ENCODE measurements at places on chromosomes 7 and 10.
A peak's percentile ranks its signal among the peaks of the same experiment; 100 is the strongest.

DNA sequence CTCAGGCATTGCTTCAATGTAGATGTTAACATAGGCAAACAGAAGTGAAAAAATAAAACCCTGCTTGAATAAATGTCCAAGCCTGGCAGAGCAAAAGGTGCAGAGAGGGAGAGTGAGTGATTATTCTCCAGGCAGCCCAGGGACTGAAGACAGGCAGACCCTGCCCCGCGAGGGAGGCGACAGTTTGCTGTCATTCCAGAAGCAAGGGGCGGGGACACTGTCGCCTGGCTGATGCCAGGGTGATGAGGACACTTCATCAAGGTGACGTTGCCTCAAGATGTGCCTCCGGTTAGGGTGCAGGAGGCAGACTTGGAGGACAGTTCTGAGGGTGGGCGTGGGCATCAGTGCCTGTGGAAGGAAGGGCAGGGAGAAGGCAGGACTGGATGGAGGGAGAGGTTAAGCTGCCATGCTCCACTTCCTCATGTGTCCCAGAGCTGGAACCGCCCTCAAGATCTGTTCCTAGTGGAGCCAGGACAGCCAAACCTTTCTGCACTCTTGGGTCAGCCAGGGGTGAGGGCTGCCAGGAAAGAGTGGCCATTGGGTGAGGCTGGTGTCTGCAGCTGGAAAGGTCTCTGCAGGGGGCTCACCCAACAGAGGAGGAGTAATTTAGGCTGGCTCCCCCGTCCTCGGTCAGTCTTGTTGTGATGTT, 560.5 kb upstream of the MKI67 start:
- DNase-seq = no peak

DNA sequence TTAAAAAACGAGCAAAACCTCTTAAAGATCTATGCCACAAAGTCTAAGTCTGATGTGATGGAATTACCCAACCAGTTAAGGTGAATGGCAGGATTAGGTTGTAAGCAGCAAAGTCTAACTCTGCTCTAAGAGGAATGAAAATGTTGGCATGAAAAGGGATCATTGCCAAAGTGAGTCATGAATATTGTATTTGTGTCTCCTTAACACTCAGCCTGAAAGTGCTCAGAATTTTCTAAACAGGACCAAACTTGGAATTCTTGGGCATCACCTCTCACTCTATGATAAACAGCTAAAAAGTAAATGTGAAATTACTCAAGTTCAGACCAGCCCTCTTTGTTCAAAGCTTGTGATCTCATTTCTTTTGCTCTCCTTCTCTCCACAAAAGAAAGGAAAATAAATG, 27.0 kb downstream of the PPP1R3A start:
- peak; percentile 49 for DNase-seq

DNA sequence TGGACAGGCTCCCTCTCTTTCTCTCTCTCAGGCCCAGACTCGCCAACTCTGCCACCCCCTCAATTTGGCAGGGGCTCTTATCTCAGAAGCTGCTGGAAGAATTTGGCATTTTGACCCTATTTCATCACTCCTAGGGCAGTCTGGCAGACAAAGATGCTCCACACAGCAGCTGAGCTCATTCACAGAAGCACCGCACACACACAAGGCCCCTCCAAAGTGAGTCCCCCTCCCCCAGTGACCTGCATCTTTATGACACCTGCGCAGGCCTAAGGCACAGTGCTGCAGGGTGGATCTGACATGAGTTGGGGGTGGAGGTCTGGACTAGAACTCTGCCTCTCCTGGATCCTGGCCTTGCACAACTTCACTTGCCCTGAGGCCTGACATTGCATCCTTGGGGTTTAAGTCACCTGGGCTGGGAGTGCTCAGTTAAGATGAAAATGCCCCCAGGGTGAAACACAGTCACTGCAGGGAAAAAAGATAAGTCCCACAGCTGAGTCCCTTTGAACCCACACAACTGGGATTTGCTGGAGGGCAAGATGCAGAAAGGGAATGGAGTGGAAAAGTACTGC, 41.1 kb upstream of the DUSP5 start:
- peak; percentile 64 for DNase-seq

- DNase-seq = peak; percentile 47
Measured at GRCh38 chr7:26199301-26200037, 1.1 kb downstream of the HNRNPA2B1 start.

- no peak for DNase-seq
Measured at GRCh38 chr10:110423650-110424049, 74.1 kb upstream of the DUSP5 start.

DNA sequence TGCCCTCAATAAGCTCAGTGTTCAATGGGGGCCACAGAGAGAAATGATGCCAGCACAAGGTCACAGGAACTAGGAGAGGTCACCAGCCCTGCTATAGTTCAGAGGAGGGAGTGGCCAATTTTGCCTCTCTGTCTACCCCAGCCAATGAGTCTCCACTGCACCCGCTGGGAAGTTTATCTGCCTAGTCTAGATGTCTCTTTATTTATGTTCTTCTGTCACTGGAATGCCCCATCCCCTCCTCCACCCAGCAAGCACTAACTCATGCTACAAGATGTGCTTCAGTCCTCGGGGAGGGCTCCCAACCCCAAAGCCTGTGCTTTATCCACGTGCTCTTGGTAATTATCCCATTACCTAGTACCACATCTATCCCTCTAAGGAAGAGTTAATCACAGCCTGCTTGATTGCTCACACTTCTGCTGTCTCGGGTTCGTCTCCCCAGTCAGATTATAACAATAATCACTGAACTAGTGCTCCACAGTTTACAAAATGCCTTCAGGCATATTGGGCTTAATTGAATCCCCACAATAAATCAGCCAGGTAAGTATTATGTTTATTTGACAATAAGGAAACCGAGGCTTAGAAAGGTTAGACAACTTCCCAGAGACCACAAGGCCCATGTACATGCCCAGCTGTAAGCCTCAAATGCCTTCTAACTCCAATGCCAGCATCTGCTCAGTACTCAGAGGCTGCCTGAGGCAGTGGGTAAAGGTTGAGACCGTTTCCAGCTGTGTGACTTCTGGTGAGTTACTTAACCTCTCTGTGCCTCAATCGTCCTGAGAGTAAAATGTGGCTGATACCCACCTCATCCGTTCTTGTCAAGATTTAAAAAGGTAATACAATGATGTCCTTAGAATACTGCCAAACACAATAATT, 3.9 kb downstream of the HIP1 start:
- peak; percentile 95 for DNase-seq

GRCh38 chr10:88226071-88226659, 357.0 kb downstream of the RNLS start:
- DNase-seq = no peak

GRCh38 chr10:13485623-13486022, 43.2 kb downstream of the BEND7 start:
- DNase-seq = peak; percentile 11

DNA sequence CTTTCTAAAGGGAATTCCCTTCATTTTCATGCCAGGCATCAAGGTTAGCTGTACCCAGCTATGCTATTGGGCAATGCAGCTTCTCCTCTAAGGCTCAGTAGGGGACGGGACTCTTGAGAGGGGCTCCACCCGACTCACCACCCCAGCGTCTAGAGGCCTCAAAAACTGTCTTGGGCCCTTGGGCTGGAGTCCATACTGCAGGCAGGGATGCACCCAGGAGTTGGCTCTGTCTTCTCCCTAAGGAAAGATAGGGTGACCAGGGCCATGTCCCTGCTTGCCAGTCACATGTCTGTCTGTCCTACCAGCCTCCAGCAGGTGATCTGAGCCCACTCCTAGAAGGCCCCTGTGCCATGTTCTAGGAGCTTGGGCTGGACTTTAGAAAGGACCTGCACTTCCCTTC, 1.2 kb downstream of the OPN4 start:
- DNase-seq = no peak

GRCh38 chr7:35334506-35334905, 80.6 kb upstream of the TBX20 start:
- DNase-seq = peak; percentile 31

DNA sequence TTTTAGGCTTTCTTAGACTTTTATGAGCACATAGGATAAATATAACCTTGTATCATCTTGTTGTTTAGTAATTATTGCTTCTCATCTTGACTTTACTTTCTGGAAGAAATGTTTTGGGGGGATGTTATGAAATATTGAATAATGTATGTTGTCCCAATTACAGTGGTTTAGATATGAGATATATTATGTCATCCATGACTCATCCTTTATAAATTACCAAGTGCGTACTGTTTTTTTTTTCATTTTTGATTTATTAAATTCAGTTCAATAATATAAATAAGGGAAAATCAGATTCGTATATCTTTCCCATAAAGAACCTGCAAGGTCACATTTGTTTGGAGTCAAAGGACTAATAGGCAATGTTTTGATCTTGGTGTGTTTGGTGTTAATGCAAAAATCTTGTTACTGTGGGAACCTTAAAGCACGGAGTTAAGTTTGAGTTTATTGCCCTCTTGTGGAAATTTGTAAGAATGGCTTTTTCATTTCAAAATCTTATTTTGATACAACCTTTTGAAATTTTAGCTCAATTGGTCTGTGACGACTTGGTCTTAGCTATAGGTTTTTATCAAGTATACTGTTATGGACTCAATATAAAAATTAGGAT, 108.6 kb downstream of the SRI start:
- peak; percentile 49 for DNase-seq

GRCh38 chr7:137295739-137296324, 47.7 kb downstream of the PTN start:
- no peak for DNase-seq

DNA sequence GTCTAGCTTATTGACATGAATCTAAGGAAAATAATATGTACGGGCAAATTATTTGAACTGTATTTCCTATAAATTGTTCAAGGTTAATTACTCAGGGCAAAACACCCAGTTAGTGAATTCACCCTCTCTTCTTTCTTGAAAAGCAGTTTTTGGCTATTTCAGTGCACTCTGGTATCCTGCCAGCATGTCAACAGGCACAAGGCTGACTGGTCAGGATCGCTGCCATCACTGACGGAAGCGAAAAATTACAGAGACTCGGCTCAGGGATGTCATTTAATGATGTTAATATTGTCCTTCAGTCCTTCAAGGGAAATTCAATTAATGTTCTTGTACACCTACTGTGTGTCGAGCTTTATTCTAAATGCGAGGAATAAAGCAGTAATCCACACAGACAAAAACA, 28.3 kb upstream of the OLAH start:
- DNase-seq = no peak

DNA sequence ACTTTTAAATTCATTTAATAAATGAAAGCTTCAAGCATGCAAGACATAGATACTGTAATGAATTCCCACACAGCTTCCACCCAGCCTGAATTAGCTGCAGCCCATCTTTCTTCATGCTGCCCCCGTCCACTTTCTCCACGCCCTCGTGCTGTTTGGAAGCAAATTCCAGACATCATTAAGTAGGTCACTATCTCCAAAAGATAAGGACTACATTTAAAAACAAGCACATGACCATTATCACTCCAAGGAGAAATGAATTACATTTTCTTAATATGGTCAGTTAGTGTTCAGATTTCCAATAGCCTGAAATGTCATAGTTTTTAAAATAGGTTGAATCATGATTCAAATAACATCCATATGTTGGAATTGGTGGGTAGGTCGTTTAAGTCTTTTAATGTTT, 24.3 kb downstream of the LMTK2 start:
- peak; percentile 11 for DNase-seq

GRCh38 chr10:45466784-45467183, 92.8 kb downstream of the ALOX5 start:
- DNase-seq = no peak

- DNase-seq = no peak
Measured at GRCh38 chr7:139992353-139993044, 70.3 kb downstream of the PARP12 start.

DNA sequence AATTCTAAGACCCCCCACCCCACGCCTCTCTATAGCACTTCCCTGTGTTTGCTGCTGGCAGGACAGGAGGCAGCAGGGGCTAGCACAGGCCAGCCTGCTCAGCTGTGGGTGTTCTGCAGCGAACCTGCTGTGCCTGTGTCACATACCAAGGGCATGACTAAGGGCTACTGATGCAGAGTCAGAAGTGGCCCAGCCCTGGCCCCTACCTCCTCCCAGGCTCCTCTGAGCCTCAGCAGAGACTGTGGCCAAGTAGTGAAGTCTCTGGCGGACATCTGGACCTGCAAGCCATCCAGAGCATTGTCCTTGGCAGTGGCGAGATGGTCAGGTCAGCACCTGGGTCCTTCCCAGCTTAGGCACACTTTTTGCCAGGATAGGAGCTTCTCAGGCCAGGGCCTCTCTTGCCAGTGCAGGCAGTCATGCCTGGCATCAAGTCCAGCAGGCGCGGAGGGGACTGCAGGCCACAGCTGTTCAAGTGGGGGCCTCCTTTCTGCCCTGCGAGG, 116.3 kb upstream of the RET start:
- peak; percentile 9 for DNase-seq

GRCh38 chr10:34008656-34009055, 674.2 kb upstream of the NRP1 start:
- no peak for DNase-seq

DNA sequence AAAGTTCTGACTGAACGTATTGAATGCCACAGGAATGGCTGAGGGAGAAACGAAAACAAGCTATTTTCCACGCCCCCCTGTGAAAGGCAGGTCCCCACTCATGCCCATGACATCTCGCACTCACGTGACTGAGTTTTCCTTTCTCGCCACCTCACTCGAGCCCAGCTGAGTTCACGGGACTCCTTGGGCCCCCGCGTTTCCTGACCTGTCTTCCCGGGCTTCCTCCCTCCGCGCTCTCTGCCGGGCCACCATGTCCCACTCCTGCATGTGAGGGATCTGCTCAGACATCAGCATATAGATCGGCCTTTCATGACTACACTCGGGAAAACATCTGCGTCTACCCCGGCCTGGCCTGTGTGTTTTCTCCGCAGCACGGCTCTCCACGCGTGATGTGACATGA, 226.0 kb upstream of the ADARB2 start:
- DNase-seq = no peak

GRCh38 chr10:133173860-133174640, 14.0 kb downstream of the KNDC1 start:
- no peak for DNase-seq

DNA sequence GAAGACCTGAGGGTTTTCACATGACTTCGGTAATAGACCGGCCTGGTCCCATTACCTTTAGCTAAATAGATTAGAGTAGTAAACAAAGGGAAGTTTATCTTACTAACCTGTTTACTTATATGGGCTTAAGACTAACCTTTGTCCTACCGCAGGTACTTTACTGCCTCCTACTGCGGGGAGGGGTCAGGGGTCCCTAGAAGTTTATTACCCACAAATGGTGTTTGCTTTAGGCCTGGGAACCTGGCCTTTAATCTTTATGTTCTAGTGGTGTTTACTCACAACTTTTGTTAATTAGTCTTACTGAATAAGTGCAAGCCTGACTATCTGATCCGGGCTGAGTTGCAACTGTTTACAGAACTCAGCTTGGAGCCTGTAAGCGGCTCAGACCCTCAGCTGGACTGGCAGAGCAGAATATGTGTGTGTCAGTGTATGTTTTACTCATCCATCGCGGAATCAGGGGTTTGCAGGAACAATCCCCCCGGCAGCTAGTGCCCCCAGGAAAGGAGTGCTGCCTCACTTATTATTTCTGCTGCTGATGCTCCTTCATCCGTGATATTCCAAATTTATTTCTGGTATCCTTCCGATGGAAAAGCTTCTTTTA, 578.9 kb upstream of the SEMA3D start:
- DNase-seq = no peak

DNA sequence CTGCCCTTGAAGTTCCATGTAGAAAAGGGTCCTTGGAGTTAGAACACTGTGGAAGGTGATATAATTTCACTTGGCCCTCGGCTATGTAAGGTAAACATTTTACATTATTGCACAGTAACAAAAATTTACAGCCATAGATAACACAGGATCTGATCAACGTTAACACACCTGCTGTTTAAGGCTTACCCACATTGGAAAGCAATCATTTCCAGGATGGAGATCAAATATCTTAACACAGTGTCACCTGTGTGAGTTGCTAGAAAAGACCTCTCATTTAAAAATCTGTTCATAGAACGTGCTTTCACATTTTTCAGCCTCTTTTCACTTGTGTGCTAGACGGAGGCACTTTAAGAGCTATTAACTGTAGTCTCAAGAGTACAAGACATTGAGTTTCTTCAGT, 1.9 kb downstream of the TMEM229A start:
- no peak for DNase-seq
